Activated CD8-positive, alpha-beta memory T cell treated with anti-CD3 and anti-CD28 coated beads for 1 hour (primary cell): ENCODE measurements at places on chromosomes 2 and 18.

- DNase-seq, result no peak
Measured at GRCh38 chr18:44811572-44812125, 131.0 kb downstream of the SETBP1 start.

- no peak for DNase-seq
Measured at GRCh38 chr2:164589522-164589921, 31.8 kb downstream of the GRB14 start.

- DNase-seq, result peak; percentile 43
Measured at GRCh38 chr2:30422444-30423040, 24.5 kb upstream of the LCLAT1 start.

DNA sequence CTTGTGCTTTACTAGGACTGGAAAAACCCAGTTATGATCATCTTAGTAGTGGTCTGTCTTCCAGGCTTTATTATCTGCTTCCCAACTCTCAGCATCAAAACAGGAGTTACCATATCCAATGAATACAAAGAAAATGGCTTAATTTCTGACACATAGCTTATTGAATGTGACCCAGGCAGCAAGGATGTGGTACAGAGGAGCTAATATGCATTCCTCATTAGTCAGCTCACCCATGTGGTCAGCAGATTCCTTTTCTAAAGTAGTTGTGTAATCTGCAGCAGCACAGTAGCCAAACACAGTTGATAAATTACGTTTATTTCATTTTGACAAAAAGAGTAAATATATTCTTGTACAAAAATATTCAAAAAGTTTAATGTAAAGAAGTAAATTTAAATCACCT lies 43.6 kb downstream of the TSPYL6 start:
- DNase-seq, result no peak

DNA sequence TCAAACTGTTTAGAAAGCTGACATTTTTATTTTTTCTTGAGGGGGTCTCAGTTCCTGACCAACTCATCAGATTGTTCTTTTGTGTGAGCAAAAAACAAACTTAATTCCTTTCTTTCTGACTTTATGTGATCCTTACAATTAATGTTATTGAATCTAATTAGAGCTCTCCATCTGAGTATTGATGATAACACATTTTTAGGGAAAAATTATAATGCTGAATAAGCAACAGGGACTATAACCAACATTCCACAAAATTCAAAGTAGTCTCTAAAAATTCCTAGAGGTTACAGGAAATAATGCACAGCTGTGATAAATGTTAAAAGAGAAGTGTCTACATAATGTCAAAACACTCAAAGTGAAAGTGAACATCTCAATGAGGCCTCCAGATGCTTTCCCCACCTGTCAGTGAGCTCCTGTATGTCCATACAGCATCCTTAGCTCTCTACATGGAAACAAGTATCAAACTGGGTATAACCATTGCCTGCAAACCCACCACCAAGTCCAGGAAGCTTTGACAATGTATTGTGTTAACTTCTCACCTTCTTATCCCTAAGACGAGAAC lies 786.0 kb upstream of the SLC39A10 start:
- DNase-seq, result no peak

- DNase-seq, result no peak
Measured at GRCh38 chr18:37449618-37450017, 116.0 kb downstream of the CELF4 start.

GRCh38 chr18:6860804-6861448 lies 131.4 kb downstream of the ARHGAP28 start:
- DNase-seq, result no peak

DNA sequence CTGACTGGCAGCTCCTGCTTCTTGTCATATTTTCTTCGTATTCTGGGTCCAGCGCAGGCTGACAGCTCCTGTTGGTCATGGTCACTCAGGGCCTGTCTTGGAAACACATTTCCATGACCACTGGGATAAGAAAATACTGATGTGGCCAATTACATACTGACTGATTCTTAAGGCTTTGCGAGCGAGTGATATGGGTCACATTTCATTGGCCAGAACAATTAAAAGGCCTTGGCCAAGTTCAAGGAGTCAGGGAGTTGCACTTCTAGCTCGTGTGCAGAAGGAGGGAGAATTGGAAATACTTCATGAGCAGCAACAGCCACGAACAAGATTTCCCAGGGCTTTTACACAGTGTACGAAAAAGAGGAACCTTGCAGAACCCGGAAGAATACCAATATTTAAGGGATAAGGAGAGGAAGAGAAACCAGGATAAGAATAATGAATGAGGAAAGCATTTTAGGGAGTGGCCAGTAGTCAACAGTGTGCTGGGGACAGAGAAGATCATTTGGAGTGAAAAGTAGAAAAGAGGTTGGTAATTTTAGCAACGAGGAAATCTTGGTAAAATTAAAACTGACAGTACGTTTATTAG lies 149.5 kb downstream of the ATP9B start:
- DNase-seq, result no peak

DNA sequence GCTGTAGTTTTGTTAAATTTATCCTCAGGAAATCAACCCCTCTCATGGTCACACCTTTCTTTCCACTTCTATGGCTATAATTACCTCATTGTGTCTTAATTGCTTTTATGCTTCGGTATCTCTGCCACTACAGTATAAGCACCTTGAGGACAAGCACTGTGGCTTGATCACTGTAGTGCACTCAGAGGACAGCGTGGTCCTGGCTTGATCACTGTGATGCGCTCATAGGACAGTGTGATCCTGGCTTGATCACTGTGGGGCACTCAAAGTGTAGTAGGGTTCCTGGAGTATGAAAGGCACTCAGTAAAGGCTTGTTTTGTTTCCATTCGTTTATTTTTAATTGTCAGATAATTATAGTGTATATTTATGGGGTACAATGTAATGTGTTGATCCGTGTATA lies 44.2 kb downstream of the DTNA start:
- no peak for DNase-seq

- DNase-seq, result no peak
Measured at GRCh38 chr2:157903626-157904025, 27.5 kb upstream of the ACVR1 start.

GRCh38 chr2:158507141-158507540 lies 50.4 kb downstream of the PKP4 start:
- DNase-seq, result no peak

DNA sequence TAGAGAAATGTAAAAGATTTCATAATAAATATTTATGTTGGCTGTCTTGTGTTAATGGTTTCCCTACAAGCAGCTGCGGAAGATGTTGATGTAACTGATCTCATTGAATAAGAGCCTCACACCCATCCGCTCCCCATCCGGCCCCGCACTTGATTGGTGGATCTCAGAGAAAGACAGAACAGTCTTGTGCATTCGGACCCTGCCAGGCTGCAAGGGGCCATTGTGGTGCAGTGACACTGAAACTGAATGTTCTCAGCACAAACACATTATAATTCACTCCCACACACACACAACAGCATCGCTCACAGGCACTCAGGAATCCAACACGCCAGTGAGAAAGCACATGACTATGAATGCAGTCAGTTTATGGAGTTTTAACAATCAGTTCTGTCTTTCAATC lies 47.8 kb downstream of the PRELID3A start:
- no peak for DNase-seq

DNA sequence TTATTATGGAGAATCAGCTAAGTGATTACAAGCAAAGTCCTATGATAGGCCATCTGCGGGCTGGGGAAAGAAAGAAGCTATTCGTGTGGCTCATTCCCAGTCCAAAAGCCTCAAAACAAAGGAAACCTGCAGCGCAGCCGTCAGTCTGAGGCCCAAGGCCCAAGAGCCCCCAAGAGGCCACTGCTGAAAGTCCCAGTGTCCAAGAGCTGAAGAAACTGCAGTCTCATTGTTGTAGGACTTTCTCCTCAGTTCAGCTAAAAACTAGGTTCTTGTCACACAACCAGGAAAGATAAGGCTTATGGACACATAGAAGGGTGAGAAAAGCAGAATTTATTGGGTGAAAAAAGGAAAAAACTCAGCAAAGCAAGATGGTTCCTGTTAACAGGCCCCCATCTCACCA lies 143.2 kb downstream of the RHBDD1 start:
- DNase-seq, result no peak

GRCh38 chr2:190783513-190784263 lies 96.9 kb upstream of the GLS start:
- DNase-seq, result no peak

DNA sequence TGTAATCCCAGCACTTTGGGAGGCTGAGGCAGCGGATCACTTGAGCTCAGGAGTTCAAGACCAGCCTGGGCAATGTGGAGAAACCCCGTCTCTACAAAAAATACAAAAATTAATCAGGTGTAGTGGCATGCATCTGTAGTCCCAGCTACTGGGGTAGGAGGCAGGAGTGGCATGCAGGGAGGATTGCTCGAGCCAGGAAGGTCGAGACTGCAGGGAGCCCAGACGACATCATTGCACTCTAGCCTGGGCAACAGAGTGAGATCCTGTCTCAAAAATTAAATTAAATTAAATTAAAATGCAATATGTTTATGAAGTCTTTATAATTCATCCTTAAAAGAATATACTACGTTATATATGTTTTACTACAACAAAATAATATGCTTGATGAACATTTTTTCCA lies 38.1 kb downstream of the CHN1 start:
- DNase-seq, result no peak

DNA sequence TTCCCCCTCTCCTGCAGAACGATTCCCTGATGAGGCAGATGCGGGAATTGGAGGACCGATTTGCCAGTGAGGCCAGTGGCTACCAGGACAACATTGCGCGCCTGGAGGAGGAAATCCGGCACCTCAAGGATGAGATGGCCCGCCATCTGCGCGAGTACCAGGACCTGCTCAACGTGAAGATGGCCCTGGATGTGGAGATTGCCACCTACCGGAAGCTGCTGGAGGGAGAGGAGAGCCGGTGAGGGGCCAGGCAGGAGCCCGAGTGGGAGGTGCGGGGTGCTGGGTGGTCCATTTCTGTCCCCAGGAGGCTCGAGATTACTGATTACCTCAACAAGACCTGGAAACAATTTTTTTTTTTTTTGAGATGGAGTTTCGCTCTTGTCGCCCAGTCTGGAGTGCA lies 3.1 kb downstream of the DES start:
- DNase-seq, result no peak

DNA sequence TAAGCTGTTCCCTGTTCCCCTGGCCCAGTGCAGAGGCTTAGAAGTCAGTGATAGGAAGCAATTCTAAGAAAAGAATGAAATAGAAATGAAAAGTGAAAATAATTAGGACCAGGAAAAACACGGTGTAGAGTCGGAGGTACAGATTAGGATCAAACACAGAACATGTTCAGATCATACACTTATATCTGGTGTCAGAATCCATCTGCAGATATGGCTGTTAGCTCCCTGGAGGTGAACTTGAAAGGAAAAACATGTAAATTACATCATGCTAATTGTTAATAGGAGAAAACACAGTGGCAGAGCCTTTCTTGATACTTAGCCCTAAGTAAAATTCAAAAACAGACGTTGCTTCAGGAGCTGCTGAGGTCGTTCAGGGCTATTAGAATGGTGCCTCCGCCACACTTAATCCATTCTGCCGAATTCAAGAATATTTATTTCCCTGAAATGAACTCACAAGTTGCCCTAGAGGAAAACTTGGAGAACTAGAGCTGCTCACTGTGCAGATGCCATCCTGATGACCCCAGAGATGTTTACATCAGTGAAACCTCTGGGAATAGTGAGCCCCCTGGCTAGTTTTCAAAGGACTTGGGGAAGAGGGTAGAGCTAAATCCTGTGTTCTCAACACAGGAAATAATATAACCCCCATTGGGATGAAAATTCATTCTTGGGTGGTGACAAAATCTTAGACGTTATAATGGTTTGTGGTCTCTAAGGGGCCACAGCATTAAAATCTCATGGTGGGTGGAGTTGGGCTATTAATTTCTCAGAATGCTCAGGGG lies 27.5 kb downstream of the LPIN1 start:
- no peak for DNase-seq

DNA sequence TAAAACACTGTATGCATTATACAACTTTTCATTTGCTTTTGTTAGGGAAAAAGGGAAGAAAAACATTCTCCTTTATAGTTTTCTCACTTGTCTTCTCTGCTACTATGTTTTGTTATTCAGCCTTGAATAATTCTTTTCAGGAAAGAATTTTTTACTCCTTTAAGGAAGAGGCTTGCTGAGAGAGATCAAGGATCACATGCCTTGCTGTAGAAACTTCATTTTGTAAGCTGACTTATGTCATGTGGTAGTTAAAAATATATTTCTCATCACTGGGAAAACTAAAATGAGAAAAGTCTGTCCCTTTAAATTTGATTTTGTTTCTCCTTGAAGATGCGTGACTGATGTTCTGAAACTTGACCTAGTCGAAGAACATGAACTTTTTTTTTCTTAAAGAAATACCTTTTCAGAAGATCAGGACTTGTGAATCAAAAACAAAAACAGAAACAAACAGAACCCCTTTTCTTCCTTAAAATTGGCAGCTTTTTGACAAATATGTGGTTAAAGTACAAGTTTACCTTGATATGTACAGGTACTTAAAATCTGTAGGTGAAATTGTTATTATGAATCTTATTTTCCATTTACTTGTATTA lies 145.1 kb downstream of the COMMD1 start:
- no peak for DNase-seq

DNA sequence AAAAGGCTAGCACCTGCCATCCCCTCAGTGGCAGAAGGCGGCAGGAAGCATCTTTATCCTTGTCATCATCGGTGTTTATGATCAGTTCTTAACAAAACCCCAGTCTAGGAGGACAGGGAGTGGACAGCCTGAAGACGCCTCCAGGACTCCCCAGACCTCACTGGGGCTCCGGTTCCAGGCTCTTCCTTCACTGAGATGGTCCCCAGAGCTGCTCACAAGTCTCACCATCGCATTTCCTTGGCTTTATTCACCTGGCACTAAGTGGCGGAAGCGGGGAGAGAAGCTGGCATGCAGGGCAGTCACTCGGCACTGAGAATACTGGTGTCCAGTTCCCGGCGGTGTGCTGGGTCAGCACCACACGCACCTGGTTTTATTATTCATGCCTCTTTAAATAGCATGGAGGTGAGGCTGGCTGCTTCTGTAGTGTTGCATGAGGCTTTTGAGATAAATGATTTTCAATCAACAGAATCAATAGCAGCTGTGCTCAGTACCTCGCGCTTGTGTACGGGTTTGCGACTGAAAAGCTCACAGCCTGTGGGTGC lies 68.7 kb downstream of the CABLES1 start:
- DNase-seq, result no peak

- DNase-seq, result no peak
Measured at GRCh38 chr2:216222650-216223352, 113.7 kb downstream of the XRCC5 start.

DNA sequence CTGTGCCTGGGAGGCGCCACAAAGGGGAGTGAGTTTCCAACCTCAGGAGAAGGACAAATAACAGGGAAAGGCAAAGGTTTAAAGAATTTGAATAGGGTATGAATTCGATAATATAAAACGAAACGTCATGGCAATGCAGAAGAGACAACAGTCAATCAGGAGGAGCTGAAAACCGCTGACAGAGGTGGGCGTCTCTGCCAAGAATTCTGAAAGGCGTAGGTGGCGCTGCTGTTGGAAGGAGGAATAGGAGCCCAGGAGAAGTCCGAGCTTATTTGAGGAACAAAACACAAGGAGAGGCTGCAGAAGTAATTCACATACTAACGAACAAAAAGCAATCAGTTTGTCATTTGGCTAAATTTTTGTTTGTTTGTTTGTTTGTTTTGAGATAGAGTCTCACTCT lies 485.8 kb upstream of the POU3F3 start:
- DNase-seq, result no peak

GRCh38 chr18:55024564-55024963 lies 65.3 kb upstream of the CCDC68 start:
- no peak for DNase-seq

GRCh38 chr2:49044350-49045079 lies 109.8 kb downstream of the FSHR start:
- no peak for DNase-seq
